ENCODE measurements at places on chromosomes 7 and 10.

- DNase-seq = no peak
Measured at GRCh38 chr10:110644598-110645462, 694 bp downstream of the RBM20 start.

DNA sequence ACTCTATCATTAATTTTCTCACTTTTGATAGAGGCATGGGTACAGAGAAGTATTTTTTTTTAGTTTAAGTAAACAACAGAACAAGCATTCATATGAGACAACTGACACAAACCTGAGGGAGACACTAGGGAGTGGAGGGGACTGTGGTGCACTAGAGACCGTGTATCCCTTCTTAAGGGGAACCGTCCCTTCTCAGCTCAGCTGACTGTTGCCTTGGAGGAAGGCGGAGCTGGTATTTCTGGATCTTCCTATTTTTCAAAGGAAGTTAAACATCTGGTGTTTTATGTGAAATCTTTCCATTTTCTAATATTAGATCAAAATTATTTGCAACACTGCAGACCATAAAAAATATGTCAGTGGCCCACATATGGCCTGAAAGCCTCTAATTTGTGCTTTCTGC, 113.6 kb upstream of the MACROH2A2 start:
- no peak for DNase-seq

DNA sequence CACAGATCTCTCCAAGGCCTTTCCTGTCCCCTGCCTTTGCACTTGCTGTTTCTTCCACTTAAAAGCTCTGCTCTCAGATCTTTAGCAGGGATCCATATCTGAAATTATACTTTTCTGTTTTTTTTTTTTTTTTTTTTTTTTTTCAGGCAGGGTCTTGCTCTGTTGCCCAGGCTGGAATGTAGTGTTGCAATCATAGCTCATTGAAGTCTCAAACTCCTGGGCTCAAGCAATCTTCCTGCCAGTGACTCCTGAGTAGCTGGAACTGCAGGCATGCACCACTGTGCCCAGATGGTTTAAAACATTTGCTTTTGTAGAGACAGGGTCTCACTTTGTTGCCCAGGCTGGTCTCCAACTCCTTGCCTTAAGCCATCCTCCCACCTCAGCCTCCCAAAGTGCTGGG, 5.0 kb upstream of the TSPAN15 start:
- no peak for DNase-seq

- no peak for DNase-seq
Measured at GRCh38 chr10:59027975-59028655, 148.3 kb upstream of the PHYHIPL start.

- DNase-seq = no peak
Measured at GRCh38 chr10:77249901-77250459, 387.6 kb downstream of the KCNMA1 start.

DNA sequence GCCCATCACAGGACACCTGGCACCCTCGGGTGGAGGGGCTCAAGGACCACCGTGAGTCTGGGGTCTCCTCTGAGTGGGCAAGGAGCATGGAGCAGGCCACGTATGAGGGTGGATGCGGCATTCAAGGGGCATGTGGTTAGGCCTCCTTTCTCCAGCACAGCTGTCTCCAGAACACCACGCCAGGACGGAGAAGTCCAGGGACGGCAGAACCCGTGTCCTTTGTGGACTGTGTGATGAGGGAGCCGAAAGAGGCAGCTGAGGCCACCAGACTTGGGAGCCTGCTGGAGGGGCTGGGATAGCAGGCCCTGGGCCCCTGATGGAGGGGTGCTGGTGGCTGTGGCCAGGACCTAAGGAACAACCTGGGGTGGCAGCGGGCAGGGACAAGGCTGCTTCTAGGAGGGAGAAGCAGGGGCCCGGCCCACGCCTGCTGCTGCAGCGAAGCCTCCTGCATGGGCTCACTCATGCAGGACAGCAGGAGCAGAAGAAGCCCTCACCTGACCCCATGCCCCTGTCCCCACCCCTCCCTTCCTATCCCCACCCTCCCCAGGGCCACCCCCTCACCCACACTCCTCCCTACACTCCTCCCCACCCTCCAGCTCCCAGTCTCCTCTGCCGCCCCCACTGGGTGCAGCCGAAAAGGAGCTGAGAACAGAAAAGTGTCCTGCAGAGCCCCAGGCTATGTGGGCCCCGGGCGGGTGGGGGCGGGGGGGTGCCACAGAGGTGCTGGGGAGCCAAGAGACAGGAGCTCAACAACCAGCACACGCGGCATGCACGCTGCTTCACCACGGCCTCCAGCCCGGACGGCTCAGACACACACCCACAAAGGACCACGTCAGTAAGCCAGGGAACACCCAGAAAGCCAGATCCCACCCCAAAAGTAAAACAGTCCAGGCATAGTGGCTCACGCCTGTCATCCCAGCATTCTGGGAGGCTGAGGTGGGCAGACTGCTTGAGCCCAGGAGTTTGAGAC, 29.7 kb downstream of the ZFAND2A start:
- no peak for DNase-seq

GRCh38 chr7:46511442-46512215, 590.6 kb upstream of the IGFBP3 start:
- DNase-seq = no peak

DNA sequence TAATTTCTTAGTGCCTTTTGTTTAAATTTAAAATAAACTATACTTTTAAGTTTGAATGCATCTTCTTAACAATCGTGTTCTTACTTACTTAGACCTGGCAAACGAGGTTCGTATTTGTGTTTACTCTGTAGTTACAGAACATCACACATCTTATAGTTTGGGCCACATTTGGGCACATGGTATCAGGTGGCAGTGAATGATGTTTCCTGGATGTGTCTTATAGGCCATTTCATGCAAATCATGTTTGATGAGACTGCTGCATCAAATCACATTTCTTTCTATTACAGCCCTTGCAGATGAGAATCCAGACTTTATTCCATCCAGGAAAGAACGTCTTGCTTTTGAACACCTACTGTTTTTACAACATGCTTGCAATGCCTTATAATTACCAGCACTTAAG, 78.5 kb downstream of the RBM33 start:
- DNase-seq = no peak

GRCh38 chr7:143495851-143496250, 18.2 kb downstream of the TAS2R41 start:
- DNase-seq = no peak

DNA sequence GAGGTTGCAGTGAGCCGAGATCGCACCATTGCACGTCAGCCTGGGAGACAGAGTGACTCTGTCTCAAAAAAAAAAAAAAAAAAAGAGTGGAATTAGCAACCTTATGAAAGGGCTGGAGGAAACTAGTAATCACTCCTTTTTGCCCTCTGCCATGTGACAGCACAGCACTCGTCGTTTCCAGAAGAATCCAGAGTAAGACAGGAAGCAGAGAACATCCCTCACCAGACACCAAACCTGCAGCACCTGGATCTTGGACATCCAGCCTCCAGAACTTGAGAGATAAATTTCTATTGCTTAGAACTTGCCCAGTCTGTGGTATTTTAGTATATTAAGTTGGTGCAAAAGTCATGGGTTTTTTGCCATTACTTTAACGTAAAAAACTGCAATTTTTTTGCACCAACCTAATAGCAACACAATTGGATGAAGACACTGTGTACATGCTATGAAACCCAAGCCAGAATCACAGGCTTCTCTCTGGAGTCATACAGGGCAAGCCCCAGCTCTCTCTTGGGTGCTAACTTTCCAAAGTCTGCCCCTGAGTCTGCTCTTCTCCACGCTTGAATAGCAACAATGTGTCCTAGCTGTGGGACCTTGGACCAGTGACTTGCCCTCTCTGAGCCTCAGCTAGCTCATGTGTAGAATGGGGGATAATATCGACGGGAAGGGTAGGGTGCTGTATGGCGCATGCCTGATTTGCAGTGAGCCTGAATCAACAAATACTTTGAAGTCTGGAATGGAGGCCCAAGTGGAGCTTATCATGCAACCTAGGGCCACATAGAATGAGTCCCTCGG, 55.1 kb downstream of the CHST3 start:
- DNase-seq = no peak

DNA sequence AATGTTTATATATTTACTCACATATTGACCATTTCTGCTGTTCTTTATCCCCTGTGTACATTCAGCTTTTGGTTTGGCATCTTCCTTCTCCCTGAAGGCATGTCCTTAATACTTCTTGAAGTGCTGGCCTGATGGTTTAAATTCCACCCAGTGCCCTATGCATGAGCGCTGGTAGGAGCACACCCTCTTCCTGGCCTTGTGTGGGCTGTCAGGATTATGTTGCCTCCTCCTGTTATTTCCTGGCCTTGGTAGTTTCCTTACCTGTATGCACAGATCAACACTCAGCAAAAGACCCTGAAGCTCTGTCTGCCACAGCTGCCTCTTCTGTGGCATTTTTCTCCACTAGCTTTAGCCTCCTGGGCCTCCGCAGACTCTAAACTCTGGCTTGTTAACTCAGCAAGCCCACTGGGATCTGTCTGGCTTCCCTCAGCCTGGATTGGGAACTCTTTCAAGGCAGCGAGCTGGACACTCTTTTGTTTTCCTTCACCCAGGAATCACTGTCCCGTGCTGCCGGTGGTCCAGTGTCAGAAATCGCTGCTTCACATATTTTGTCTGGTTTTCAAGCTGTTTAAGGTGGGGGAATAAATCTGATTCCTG, 595.2 kb downstream of the SDK1 start:
- no peak for DNase-seq

DNA sequence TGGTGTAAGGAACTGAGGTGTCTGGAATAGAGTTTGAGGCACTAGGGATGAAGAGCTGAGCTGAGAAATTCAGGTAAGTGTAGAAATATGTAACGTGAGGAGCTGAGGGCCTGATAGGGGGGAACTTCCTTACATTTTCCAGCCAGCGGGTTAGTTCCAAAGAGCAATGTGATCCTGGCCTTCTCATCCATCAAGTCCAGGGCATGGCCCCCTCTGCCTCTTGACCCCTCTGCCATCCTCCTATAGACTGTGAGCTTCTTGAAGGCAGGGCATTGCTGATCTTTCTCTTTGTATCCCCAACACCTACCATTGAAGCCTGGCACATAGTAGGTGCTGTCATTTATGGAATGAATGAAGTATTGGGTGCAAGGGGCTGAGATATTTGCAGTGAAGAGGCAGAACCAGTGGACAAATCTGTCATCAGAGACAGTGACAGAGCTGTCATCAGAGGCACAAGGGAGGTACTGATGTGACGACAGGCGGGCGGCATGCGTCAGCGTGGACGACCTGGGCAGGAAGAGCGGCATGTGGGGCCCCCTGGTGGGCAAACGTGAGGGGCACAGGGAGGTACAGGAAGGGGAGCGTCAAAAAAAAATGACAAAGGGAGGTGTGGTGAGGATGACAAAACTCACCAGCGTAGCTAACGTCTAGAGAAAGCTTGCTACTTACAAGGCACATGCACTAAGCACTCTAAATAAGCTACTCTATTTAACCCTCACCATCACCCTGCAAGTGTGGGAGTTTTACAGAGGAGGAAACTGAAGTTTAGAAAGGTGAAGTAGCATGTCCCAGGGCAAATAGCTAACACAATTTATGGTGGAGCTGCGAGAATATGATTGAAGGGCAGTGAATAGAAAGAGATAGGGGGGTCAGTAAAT, 5.2 kb upstream of the CAMK2G start:
- DNase-seq = peak; percentile 94

DNA sequence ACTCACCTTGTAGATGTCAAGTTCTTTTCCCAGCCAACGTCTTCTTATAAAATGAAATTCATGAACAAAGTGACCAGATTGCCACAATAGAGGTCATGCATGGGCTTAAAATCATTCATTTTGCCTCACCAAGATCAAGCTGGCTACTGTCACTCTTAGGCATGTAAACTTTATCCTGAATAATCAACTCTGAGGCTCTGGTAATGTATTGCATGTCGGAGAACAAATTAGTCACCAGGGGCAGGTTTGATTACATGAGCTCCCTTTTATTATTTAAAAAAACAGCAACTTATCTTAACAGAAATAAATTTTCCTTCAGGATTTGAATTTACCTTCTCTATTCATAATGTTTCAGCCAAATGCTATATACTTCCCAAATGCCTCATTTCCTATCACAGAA, 112.9 kb upstream of the SP4 start:
- DNase-seq = no peak

DNA sequence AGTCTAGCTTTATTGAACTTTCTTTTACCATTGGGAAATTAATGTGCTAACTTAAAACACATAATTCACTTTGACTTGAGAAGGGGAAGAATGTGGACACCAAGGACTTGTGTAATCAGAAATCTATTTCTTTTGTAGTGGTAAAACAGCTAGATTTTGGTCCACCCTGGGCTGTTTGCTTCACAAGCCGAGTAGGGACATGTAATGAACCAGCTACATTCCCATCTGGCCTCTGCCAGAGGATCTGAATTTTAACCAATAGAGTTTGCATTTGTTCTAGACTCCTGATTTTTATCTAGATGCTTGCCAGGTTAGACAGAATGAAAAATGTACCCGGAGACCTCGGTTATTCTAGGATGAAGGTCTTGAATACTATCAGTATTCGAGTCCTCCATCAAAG, 1.9 kb downstream of the CACNB2 start:
- no peak for DNase-seq

DNA sequence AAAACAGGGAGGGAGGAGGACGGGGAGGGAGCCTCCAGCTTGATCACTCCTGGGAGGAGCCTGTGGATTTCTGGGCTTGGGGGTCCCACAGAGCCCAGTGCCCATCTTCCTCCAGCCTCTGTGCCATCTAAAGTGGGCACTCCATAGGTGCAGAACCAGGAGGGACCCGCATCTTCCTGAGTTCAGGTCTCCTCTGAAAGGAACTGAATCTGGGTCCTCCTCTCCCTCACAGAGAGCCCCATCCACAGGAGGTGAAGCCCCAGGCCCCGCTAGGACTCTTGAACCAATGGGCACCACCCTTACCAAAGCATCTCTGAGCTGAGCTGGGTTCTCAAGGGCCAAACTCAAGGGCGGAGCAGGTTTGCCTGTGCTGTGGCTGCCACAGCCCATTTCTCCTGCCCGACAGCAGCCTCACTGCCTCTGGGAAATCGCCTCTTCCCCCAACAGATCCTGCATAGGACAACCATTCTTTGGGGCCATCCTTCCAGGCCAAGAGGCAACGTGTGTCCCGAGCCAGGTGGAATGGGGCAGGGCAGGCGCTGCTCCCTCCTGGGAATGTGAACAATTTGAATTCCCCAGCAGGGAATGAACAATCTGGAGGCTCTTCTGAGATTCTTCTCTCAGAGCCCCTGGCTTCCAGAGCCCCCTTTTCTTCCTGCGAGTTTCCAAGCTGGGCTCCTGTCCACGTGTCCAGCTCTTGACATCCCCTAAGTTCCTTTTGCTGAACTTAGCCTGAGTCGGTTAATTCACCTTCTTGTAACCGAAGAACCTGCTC, 411.0 kb upstream of the FOXK1 start:
- no peak for DNase-seq

DNA sequence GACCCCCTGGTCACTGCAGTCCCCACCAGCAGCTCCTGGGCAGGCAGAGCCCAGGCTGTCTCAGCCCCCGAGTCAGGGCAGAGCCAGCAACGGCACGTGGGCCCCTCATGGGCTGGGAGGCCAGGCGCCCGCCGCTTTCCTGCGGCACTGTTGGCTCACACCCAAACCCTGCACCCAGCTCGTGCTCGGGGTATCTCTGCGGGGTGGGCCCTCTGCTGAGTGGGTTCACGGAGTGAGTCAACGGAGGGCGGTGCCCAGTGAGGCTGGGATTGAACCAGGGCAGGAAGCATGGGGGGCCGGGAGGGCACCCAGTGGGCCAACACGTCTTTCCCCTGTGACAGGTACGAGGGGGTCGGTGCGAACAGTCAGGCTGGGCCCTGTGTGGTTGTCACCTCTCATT, 28.9 kb downstream of the ADAP1 start:
- DNase-seq = no peak

- no peak for DNase-seq
Measured at GRCh38 chr10:89685936-89686335, 15.5 kb upstream of the KIF20B start.

All from memory B cell (primary cell).